ENCODE measurements at places on chromosomes 4 and X. TPM values are rescaled to one million over a fixed set of nuclear protein-coding genes. Genes with fewer than 3 reads are reported as not detected.

The TMPRSS11B gene
- not detected for total RNA-seq

The ADH6 gene
- not detected for total RNA-seq

The TKTL2 gene
- total RNA-seq = not detected

The SPANXA2 gene
- total RNA-seq = 0.20 TPM

The USP51 gene
- 0.43 TPM for total RNA-seq

The TCEAL6 gene
- total RNA-seq = not detected

The SPANXN3 gene
- not detected for total RNA-seq

The AMTN gene
- not detected for total RNA-seq

The C4orf51 gene
- not detected for total RNA-seq

The GPR119 gene
- not detected for total RNA-seq
